Stimulated activated CD8-positive, alpha-beta memory T cell treated with anti-CD3 and anti-CD28 coated beads, Interleukin-7, amount 100 ng/mL, for 1 hour (primary cell): ENCODE measurements at places on chromosomes 5 and 9.
A peak's percentile ranks its signal among the peaks of the same experiment; 100 is the strongest.

- DNase-seq = no peak
Observed at GRCh38 chr9:106816524-106816923, 46.4 kb upstream of the ZNF462 start.

- DNase-seq = no peak
Observed at GRCh38 chr9:130193531-130194377, 21.6 kb downstream of the NCS1 start.

GRCh38 chr5:59272809-59273427 is 620.6 kb downstream of the PDE4D start:
- no peak for DNase-seq

- DNase-seq = no peak
Observed at GRCh38 chr9:33294670-33295432, 4.5 kb downstream of the NFX1 start.

DNA sequence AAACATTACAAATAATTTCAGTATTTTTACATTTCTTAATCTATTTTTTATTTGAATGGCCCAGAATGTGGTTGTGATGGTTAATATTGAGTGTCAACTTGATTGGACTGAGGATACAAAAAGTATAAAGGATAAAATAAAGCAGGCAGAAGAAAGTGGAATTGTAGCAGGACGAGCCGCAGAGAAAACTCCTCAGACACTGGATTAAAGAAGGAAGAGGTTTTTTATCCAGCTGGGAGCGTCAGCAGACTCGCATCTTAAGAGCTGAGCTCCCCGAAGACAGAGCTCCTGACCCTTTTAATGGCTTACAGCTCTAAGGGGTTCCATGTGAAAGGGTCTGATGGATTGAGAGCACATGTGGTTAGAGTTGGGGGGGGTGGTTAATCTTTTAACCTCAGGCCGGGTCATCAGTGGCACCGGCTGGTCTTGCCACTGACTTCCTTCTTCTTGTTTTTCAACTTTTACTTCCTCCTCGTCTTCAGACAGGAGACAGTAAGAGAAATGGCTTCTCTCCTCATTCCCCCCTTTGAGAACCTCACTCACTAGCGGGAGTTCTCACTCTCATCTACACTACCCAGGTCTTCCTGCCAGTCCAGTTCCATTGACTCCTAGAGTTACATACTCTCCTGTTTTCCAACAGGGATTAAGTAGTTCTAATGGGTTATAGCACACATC is 80.0 kb downstream of the TMEM161B start:
- no peak for DNase-seq

GRCh38 chr5:10701567-10702039 is 59.4 kb downstream of the DAP start:
- DNase-seq = no peak

- DNase-seq = no peak
Observed at GRCh38 chr5:108459769-108460168, 77.9 kb upstream of the FBXL17 start.

GRCh38 chr9:3977614-3978112 is 322.2 kb downstream of the GLIS3 start:
- no peak for DNase-seq

GRCh38 chr5:139453683-139454567 is 8.6 kb downstream of the ECSCR start:
- DNase-seq = no peak

DNA sequence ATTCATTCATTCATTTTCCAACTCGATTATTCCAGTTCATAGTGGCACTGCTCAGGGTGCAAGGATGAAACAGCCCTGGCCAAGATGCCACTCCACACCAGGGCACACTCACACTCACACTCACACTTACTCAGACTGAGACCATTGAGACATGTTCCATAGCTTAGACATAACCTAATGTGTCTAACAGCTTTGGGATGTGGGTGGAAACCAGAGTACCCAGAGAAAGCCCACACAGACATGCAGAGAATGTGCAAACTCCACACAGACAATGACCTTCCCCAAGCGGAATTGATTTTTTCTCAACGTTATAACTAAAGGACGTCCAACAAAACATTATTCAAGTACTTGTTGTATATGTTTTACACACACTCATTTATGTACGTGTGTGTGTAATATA is 1363.5 kb downstream of the EFNA5 start:
- DNase-seq = no peak

DNA sequence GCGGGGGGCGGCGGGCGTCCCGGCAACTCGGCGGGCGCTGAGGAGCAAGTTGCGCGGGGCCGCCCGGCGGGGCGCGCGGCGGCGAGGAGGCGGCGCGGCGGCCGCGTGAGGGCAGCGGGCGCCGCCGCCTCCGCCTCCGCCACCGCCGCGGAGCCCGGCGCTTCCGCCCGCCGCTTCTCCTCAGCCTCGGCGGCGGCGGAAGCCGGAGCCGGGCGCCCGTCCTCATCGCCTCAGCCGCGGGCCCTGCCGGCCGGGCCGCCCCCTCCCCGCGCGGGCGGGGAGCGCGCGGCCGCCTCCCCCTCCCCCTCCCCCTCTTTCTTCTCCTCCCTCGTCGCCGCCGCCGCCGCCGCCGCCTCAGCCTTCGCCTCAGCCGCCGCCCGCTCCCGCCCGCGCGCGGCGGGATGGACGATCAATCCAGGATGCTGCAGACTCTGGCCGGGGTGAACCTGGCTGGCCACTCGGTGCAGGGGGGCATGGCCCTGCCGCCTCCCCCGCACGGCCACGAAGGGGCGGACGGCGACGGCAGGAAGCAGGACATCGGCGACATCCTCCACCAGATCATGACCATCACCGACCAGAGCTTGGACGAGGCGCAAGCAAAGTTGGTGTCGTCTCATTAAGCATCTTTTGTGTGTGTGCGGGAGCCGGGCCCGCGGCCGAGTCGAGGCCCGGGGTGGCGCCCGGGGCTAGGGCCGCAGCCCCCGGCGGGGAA is at the start of gene PBX3:
Gene PBX3 (plus strand): TSS at position 321 of the 712 bp plus-strand sequence.
- no peak for DNase-seq

- DNase-seq = no peak
Observed at GRCh38 chr5:144510845-144511579, 340.3 kb downstream of the KCTD16 start.

DNA sequence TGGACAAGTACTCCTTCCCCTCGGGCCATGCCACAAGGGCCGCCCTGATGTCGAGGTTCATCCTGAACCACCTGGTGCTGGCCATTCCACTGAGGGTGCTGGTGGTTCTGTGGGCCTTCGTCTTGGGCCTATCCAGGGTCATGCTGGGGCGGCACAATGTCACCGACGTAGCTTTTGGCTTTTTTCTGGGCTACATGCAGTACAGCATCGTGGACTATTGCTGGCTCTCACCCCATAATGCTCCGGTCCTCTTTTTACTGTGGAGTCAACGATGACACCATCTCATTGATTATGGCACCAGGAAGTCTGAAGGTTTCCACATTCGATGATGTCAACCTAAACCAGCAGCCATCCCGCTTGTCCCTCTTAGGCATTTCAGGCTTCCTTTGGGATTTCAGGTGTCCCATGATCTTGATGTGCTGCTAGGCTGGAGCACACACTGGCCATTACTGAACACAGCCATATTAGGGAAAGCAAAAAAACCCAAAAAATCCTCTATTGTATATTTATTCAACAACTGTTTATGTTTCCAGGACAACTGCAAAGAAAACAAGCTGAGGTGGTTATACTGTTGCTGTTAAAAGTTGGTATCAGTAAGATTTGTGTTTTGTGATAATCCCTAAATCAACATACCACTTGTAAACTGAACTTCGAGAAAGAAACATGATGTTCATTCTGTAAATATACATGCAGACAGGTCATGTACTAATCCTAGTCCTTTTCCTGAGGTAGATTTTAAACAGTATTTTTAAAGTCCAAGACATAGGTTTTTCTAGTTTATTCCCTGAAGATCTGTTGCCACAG is 1.1 kb downstream of the PLPP6 start:
- DNase-seq = no peak

DNA sequence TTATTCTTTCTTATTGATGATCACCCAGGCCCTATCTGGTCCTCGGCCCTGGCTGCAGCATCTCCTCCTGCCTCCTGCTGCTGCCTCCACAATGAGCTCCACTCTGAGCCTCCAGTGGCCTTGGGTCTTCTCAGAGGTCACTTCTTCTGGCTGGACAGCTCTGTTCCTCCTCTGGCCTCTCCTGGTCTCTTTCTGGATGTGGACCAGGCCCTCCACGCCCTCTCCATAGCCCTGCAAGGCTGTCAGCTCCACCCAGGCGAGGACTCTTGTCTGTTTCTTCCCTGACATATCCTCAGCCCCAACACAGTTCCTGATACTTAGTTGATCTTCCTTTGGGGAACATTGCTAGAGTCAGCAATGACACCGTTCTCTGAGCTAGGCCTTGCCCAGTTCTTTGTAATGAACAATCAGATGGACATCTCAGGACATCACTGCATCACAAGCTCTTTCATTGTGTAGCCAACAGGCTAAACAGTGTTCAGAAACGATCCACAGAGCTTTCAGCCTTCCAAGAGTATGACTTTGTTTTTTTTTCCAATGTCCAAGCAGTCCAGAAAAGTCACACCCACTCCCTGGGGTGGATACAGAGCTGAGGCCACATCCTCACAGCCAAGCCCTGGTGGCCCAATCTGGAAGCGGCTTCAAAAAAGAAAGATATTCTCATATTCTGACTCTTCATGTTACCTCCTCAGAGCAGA is 62.5 kb upstream of the DNAH5 start:
- no peak for DNase-seq

DNA sequence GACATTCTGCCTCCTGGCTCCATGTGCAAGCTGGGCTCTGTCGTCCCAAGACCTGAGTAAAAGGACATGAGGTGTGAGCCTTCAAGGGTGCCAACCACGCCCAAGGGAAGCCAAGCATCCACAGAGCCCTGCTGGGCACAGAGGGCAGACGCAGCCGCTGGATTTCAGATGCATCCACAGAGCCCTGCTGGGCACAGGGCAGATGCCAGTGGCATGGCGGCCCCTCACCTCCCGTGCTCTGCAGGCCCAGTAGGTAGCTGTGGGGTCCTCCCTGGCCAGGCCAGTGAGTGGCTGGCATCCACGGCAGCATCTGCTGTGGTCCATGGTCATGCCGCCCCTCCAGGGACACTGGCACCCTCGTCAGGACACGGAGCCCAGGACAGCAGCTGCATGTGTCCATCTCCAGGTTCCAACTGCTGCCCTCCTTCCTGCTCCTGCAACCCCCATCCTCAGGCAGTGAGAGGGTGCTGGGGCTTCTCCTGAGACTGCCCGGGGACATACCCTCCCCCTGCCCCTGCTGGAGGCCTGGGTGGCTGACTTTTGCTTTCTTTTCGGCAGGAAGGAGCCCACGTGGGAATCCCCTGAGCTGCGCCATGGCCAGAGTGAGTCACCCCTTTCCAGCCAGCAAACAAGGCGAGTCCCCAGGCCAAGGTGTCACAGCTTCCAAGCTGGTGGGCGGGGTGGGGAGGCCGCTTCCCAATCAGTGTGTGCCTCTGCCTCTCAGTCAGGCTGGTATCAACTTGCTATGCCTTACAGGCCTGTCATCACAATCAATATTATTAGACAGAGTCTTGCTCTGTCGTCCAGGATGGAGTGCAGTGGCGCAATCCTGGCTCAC is 4.0 kb upstream of the TRAF2 start:
- DNase-seq = peak; percentile 80

GRCh38 chr5:33828626-33829308 is 63.0 kb downstream of the ADAMTS12 start:
- no peak for DNase-seq

DNA sequence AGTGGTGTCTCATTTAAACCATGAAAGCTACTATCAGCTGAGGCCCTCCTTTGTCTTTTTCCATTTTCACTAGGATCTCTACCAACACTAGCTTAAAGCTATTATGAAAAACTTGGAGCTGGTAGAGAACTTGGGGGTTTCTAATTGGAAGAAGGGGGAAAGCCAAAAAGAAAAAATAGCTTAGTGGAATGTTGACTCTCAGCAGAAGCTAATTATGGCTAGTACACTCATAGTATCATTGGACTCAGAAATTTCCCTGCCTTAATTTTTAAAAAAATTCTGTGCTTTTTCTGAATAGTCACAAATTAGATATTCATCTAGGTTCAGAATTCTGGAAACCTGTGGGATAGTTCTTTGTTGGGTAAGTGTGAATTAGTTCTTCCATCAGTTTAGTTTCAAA is 8.0 kb downstream of the SLC12A2 start:
- no peak for DNase-seq
